Stimulated activated CD4-positive, alpha-beta T cell treated with anti-CD3 and anti-CD28 coated beads, Interleukin-1b, Interleukin-23, amount 100 ng/mL, for 1 hour (primary cell): ENCODE measurements at places on chromosomes 1 and 21.
A peak's percentile ranks its signal among the peaks of the same experiment; 100 is the strongest.

GRCh38 chr1:201782353-201782752 is 46.6 kb upstream of the IPO9 start:
- DNase-seq: no peak

DNA sequence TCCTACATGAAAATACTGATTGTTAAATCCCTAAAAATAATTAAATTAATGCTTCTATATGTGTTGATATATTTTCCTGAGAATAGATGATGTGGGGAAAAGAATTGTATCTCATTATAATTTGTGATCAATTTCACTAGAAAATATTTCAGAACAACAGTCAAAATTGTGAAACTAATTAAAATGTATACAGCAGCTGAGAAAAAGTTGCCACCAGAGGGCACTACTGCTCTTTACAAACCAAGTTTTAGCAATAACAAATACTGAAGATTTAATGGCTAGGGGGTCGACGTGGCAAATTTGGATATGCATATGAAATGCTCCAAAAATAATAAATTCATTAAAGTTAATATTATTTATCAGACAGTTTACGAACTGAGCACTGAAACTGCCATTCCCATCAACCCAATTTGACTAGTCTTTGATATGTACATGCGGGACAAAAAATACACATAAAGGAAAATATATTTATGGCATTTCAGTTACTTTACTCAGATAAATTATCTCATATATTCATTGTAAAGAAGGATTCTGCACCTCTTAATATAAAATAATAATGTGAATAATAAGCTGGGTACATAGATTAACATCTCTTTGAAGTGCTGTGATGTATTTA is 96.3 kb upstream of the TMPRSS15 start:
- no peak for DNase-seq

DNA sequence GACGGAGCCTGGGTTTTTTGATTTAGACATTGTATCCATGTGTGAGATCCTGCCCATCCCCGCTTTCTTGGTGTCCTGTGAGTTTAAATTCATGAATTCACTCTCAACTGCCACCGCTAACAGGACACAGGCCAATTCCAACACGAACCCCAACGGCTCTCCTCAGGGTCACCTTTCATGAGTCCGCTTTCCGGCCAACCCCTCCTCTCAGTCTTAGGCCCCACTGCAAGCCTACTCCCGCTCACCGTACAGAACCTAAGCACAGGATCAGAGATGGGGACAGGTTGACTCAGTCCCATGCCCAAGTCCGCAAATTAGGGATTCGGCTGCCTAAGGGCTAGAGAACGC is 238 bp upstream of the SCP2 start:
- DNase-seq: no peak

DNA sequence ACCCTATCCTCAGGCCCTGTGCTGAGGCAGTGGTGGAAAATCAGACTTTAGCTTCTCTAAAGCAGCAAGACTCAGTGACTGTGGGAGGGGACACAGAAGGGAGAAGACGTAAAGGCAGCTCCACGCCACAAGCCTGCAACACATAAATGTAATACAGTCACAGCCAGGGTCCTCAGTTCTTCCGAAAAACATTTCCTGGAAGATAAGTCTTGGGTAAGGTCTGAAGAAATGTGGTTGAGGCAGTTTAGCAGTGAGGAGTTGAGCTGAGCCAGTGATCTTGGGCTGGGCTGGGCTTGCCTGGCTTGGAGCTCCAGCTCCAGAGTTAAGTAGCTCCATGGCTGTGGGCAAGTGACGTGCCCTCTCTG is 127.8 kb upstream of the ADAR start:
- DNase-seq: no peak

DNA sequence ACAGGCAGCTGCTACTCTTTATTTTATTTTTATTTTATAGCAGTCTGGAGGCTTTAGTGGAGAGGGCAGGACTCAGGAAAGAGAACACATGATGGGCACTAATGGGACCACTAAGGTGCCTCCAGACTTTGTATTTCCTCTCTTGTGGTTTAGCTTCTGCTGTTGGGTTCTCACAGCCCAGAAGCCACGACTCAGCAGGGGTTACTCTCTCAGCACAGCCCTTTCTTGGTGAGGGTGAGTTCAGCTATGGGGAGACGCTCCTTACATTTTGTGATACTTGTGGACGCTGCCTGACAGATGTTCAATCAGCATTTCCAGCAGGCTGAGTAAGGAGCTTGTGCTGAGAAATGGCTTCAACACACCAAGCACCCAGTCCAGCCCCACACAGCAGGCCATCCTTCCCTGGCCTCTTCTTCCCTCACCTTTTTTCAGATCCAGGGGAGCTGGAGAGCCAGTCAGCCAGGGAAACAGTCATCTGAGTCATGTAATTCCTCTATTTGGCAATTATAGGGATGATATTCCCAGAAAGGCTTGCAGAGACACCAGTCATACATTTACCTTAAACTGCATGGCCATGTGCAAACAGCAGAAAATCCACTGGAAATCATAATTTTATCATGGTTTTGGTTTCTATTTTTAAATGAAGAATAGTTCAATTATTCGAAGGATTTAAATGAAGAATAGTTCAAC is 53.2 kb upstream of the RAB3GAP2 start:
- no peak for DNase-seq

GRCh38 chr1:94686882-94687281 is 133.3 kb upstream of the SLC44A3 start:
- no peak for DNase-seq

- DNase-seq: no peak
These were observed 126.8 kb downstream of the PEX14 start for GRCh38 chr1:10601342-10602070.

GRCh38 chr1:25573961-25574360 is 30.6 kb downstream of the LDLRAP1 start:
- DNase-seq: no peak

DNA sequence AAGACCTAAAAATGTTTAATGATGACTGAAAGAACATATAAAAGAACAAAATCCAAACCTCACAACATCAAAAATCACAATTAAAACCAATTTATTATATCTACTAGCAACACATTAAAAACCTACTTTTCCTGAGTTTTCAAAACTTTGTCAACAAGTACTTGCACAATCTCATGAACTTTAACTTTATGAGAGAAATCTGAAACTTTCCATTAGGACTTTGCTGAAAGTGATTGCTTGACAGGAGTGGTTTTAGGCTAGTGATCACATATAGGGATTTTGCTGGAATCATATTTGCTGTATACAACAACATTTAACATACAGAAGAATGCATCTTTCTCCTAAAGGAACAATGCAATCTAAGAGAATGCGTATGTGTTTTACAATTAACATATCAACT is 13.2 kb downstream of the HNRNPR start:
- DNase-seq: no peak

GRCh38 chr1:94504601-94505000 is 37.0 kb downstream of the F3 start:
- no peak for DNase-seq

- DNase-seq: no peak
These were observed 56.4 kb upstream of the SAMSN1 start for GRCh38 chr21:14602382-14602958.

- DNase-seq: no peak
These were observed 31.1 kb downstream of the DIP2A start for GRCh38 chr21:46489800-46490199.

DNA sequence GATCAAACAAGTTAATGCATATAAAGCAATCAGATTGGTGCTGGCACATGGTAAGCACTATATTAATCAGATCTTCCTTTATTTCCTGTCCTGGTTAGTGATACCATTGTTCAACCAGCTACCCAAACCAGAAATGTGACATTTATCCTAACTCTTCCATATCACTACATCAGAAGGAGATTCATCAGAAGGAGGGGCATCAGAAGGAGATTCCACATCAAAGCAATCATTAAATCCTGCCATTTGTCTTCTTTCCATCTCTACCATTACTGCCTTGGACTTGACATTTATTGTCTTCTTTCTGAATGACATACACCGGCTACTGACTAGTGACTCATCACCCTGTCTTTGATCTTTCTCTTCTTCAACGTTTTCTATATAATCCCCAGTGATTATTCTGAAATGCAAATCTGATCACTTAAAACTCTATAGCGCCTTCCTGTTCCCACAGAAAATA is 75.0 kb downstream of the DNM3 start:
- no peak for DNase-seq

GRCh38 chr1:21669258-21670058 is at the start of gene RAP1GAP:
RAP1GAP (minus strand) TSS chr1:21669357; CDS start chr1:21620032, 49,325 bp downstream.
- no peak for DNase-seq

GRCh38 chr1:197526736-197527371 is 248.4 kb downstream of the DENND1B start:
- no peak for DNase-seq

- no peak for DNase-seq
These were observed 111.3 kb upstream of the SLC44A3 start for GRCh38 chr1:94708811-94709210.

DNA sequence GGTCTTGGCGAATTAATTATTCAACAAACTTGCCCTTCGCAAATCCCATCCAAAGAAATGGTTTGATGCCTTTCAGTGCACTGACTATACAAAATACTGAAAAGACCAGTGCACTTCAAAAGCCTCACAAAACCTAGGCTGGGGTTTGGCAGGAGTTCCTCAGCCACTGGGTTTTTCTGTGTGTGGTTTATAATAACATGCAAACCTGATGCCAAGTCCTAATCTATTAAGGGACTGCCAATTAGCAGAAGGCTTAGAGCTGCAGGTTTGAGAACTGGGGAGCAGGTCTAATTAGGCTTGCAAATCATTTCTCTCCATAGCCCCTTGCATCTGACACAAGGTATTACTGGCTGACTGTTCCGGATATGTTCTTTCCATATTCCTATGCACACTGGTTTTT is 27.7 kb downstream of the PLPP3 start:
- DNase-seq: no peak

DNA sequence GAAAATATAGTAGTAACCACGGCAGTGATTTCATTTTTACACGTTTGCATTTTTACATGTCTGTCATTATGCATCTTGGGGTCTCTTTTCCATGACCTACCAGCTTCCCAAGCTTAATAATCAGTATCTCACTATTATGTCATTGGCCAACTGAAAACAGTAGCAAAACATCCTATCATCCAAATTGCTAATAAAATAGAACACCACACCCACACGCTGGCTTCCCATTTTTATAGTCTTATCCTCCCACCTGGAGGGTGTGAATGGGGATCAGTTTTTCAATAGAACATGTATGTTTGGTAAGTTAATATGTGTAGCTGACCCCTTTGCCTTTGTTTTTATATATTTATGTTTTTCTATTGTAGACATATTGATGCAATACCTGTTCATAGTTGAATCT is 11.8 kb downstream of the TFF3 start:
- DNase-seq: no peak

GRCh38 chr21:34603002-34603709 is 11.8 kb downstream of the RCAN1 start:
- no peak for DNase-seq

DNA sequence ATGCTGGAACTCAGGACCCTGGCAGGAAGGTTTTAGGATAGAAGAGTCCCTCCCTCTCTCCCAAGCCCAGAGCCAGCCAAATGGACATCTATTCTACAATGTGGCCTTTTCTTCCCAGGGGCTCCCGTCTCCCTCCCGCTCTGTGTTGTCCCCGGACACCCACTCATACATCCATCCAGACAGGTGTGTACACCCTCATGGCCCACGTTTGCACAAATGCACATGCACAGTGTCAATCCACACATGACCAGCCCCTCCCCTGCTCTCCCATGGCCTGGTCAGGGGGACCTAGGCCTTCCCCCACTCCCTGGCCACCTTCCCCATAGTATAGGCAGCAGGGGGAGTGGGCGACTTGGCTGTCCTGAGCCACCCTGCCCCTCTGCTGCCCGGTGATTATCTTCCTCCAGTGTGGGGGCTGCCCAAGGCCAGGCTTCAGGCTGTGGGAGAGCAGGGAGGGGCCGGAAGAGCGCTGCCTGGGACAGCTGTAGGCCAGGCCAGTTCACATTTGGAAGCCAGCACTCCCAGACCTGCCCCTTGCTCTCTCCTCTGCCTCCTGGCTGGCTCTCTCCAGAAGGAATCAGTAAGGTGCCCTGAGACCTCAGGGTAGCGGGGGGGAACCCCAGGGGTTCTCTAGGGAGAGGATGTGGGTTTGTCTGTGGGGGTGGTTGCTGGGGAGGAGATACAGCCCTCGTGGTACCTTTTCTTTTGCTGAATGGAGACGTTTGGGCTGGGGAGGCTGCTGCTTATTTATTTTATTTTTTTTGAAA is 4.1 kb upstream of the PTPN7 start:
- peak; percentile 47 for DNase-seq

DNA sequence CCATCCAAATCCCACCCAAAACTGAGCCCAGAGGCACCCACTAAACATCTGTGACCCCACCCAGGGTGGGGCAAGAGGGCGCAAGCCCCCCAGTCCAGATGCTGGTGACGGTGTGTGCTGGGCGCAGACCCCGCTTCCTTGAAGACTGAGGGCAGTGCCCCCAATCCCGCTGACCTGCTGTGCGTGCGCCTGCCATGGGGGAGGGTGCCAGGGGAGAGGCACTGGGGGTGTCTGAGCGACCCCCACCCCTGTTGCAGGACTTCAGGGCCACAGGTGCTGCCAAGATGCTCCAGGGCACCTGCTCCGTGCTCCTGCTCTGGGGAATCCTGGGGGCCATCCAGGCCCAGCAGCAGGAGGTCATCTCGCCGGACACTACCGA is 13.3 kb downstream of the COL6A2 start:
- DNase-seq: no peak

GRCh38 chr1:185350027-185350442 is 33.0 kb upstream of the IVNS1ABP start:
- DNase-seq: no peak

DNA sequence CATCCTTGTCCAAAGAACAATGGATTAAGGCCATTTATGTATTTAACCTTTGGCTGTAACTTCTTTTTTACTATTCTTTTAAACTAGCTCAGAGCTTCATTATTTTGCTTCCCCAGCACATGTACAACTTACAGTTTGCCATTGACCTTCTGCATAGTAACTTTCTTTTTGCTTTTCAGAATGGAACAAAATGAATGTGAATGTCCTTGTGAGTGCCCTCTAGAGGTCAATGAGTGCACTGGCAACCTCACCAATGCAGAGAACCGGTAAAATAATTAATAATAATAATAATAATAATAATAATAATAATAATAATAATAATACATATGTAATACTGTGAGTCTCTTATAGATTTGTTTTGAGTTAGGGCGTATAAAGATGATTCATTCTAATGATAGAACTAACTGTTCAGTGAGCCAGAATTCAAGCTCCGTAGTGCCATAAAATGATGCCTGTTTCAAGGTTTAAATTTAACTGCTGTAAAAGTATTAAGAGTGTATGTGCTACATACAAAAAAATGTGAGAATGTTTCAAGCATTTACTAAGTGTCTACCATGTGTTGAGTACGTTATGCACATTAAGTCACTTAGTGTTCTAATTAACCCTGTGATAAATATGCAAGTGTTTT is 69.0 kb upstream of the RAVER2 start:
- DNase-seq: no peak

DNA sequence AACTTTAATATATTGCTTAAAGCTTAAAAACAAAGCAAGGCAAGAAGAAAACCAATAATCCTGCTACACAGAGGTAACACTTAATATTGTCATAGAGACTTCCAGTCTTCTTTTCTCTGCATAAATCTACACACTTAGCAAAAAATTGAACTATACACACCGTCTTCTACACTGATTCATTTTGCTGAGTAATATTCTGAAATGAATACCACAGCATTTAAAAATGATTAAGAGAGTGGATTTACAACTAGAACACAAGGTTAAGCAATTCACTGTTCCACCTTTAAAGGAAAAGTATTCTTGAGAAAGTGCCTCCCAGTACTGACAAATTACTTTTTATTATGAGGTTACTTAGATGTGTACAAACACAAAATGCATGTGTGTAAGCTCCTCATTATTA is 22.2 kb upstream of the ITPKB start:
- DNase-seq: no peak

GRCh38 chr1:111938123-111938522 is 51.3 kb downstream of the KCND3 start:
- DNase-seq: no peak

GRCh38 chr21:41809891-41810596 is 43.2 kb upstream of the RIPK4 start:
- DNase-seq: no peak
